NAMALWA (cell line): ENCODE measurements at places on chromosomes 16 and 17.

DNA sequence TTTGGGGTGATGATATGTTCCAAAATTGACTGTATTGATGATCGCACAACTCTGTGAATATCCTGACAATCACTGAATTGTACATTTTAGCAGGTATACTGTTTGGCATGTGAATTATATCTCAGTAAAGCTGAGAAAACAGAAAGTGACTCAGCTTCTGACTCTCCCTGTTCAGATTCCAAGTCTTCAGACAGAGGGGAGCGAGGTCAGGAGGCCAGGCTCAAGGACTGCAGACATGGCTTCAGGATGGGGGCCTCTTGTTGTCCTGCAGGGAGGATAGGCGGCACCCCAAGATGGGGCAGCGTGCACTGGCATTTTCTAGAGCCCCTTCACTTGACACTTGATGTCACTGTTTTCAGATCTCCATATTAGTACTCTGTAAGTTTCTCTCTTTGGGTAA is 45.6 kb downstream of the KNOP1 start:
- no peak for DNase-seq

GRCh38 chr17:74807925-74808324 is 31.8 kb upstream of the NAT9 start:
- DNase-seq, result no peak

GRCh38 chr17:56142325-56142724 is 10.9 kb upstream of the ANKFN1 start:
- no peak for DNase-seq

- no peak for DNase-seq
These were observed 59.6 kb upstream of the CIBAR2 start for GRCh38 chr16:85171759-85172454.

GRCh38 chr17:64638552-64639203 is 23.4 kb downstream of the SMURF2 start:
- DNase-seq, result no peak

GRCh38 chr16:59116744-59117143 is 382.6 kb upstream of the GOT2 start:
- DNase-seq, result no peak

GRCh38 chr17:50033316-50033715 is 22.6 kb upstream of the ITGA3 start:
- DNase-seq, result no peak

GRCh38 chr17:76968707-76969597 is 100.7 kb downstream of the MGAT5B start:
- DNase-seq, result peak; percentile 99

DNA sequence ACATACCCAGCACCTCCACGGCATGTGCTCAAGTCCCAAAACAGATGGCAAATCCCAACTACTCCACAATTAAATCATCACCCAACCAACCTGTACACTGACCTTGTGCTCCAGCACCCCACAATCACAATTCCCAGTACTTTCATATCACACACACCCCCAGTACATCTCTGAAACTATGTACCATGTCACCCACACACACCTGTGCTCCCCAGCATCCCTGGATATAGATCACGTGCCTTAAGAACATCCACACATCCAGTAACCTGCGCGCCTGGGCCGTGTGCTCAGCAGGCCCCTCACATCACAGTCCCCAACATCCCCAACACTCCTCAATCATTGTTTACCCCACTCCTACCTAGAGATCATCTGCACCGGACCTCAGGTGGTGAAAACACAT is 2.1 kb downstream of the NLGN2 start:
- DNase-seq, result no peak

DNA sequence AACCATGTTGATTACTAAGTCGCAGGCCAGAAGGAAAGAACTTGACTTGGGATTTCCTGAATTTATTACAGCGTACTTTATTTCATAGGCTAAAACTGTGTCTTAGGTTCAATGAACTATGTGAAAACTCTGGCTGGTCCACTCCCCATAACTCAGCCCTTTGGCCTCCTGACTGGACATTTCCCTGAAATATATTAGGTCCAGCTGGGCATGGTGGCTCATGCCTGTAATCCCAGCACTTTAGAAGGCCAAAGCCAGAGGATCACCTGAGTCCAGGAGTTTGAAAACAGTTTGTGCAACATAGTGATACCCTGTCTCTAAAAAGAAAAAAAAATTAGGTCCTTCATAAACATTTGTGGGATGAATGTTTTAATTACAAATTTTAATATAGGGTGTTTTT is 97.0 kb downstream of the CYLD start:
- no peak for DNase-seq

- no peak for DNase-seq
These were observed 3.5 kb downstream of the CLTC start for GRCh38 chr17:59623151-59623550.

DNA sequence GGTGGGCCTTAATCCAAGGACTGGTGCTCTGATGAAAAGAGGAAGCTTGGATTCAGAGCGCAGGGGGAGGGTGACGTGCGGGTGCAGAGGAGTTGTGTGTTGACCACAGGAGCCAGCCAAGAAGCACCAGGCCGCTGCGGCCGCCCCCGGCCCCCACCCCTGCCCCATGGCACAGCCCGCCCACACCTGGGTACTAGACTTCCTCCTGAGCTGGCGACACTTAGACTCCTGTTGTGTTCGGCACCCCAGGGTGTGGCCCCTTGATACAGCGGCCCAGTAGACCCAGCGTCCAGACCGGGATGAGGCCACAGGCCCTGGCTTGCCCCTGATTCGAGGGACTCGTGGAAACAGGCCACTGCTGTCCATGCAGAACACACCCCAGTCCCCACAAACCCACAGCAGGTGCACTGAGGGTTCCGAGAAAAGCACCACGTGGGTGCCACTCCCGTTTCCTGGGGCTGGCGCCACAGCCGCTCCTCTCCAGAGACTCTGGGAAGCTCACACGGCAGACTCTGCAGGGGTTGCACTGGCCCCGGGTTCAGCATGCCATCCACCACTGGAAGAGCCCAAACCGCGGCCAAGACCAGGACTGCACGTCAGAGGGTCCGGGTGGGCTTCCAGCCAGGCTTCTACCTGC is 5.7 kb upstream of the SNAI3 start:
- DNase-seq, result no peak

GRCh38 chr17:67602974-67603373 is 114.8 kb upstream of the NOL11 start:
- peak; percentile 82 for DNase-seq
